AG08395 (cell line): ENCODE measurements at places on chromosomes 2 and 18.

DNA sequence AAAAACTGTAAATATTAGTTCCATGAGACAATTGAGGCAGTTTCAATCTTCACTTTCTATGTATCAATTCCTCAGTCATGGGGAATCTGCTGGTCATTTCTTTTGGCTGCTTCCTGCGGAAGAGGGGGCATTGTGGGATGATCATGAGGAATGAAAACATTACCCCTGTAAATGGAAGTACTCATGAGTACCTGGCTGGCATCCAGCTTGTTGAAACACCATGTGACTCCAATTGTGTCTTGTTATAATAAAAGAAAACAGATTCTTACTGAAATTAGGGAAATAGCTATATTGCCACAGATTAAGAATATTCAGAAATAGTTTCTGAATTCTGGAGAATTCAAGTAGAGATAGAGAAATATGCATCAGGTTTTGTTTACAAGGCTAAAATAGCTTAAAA is 41.6 kb upstream of the GPR39 start:
- no peak for DNase-seq

GRCh38 chr18:33729556-33729955 is 151.5 kb downstream of the ASXL3 start:
- no peak for DNase-seq

DNA sequence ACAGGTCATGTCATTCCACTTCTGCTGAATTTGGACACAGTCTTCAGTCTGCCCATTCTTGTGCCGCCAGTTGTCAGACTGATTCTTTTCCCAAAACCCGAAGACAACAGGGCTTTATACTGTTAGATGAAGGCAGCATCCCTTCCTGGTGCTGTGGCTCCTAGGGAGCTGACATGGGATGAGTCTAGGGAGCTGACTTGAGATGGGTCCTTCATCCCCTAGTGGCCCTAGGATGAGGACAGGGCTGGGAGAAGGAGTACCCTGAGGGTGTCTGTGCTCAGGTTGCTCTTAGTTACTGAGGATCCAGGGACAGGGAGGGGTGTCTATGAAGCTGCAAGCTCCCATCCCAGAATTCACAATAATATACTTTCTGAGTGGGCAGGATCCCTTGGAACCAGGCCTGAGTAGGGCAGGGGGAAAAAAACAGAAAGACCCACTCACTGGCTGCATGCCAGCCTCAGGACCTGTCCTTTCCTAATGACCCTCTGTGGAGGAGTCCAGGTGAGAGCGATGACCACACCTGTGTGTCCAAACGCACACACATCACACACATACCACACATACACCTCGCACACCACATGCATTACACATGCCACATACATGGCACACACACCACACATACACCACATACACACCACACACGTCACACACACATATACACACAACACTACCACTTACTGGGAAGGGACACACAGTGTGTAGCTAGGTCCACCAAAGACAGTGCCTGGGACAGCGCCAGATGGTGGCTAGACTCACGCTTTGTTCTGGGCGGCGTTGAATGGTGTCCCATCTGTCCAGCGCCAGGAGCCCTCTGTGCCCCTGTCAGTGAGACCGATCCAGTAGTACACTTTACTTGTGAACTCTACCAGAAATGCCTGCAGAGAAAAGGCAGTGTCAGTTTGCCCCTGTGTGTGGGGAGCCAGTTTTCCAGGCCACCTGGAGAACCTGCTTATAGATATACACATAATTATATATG is 11.1 kb downstream of the CLEC4F start:
- DNase-seq, result no peak

- no peak for DNase-seq
Observed at GRCh38 chr2:227908266-227909054, 37.0 kb downstream of the DAW1 start.

DNA sequence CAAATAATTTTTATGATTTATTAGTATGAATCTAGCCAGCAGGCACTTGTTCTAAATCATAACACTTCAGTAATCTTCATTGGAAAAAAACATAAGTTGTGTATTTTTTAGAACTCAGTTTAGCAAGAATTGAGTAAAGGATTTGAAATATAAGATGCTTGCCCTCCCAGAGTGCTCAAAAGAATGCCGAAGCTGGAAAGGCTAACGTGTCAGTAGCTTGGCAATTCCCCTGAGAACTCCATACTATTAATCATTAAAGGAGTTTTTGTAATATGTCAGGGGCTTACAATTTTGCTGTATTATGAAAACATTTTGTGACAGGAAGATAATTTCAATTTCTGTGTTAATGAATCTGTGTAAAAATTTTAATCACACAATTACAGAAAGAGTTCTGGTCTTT is 122.7 kb downstream of the GULP1 start:
- no peak for DNase-seq

GRCh38 chr2:191625446-191625845 is 52.5 kb upstream of the NABP1 start:
- DNase-seq, result no peak

DNA sequence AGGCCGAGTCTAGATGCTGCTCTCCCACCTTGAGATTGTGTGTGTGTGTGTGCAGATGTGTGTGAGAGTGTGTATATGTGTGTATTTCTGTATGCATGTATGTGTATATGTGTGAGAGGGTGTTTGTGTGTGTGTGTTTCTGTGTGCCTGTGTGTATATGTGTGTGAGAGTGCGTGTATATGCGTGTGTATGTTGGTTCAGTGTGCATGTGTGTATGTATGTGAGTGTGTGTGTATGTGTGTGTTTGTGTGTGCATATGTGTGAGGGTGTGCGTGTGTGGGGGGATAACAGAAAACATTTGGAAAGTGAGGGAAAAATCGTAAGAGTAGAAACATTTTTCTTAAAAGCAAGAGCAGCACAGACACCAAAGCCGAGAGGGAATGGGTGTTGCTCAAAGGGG is 309.1 kb downstream of the NDUFA10 start:
- no peak for DNase-seq

DNA sequence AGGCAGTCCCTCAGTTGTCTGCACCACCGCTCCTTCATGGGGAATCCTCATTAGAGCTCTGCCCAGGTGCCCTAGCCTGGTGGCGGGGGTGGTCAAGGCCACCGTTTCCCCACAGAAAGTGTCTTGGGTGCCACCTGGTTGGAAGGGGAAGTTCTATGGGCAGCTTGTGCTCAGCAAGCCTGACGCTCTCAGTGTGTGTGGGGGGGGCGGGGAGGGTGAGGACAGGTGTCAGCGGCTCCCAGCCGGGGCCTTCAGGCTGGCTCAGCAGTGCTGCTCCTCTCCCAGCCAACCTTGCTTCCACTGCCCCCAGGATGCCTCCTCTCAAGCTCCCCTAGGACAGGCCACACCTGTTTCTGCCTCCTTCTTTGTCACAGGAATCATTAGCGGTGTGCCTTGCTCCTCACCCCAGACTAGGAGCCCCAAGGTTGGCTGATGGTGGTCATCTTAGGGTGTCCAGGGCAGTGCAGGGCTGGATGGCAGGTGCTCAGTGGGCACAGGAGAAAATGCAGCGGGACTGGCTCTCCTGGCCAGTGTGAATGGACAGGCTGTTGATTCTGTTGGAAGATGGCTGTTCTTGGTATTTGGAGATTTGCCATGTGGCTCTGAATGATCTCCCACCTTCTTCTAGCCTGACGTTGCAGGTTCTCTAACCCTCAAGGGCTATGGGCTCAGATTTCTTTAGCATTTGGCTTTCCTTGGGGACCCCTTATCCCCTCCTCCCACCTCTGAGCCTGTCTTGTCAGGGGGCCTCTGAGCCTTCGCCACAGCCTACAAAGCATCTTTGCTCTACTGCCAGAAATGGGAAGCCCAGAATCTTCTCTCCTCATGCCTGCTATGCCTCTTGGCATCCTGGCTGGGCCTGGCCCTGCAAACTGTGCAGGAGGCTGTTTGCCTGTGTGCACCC is 185.8 kb upstream of the HS6ST1 start:
- no peak for DNase-seq

- no peak for DNase-seq
Observed at GRCh38 chr18:34649080-34649479, 61.0 kb upstream of the DTNA start.

DNA sequence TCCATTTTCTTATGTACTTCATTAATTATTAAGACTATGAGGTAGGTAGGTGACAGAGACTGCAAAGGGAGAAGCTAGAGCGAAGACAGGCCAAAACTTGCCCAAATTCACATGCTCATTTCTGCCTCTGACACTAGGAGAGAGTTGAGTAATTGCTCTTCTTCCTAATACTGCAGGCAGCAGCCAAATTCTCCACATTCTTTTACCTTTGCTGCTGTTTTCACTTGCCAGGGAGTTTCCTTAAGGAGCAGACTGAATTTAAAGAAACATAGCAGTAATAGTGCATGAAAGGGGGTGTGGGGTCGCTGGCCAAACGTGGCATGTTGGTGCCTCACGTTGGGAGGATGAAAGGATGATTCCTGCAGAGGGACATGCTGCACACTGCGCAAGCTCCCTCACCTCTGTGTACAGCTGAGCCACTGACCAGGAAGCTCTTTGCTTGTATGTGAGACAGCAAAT is 12.3 kb downstream of the CRIM1 start:
- DNase-seq, result no peak

DNA sequence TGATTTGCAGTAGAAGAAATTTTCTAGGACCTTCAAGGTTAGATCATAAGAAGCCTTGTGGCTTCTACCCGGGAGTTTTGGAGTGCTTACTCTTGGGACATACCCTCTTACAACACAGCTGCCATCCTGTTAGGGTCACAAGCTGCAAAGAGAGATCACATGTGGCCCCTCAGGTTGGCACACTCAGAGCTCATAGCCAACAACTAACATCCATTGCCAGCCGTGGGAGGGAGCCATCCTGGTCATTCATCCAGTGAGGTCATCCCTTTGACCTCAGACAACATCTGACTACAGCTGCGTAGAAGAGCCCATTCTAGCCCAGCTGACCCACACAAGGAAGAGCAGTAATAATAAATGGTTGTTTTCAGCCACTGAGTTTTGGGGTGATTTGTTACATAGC is 76.9 kb upstream of the NABP1 start:
- no peak for DNase-seq

- peak; percentile 44 for DNase-seq
Observed at GRCh38 chr2:224925810-224926100, 116.5 kb downstream of the DOCK10 start.

- no peak for DNase-seq
Observed at GRCh38 chr2:112625474-112626114, 20.1 kb upstream of the SLC20A1 start.

- no peak for DNase-seq
Observed at GRCh38 chr18:59631583-59632181, 65.5 kb downstream of the CCBE1 start.

DNA sequence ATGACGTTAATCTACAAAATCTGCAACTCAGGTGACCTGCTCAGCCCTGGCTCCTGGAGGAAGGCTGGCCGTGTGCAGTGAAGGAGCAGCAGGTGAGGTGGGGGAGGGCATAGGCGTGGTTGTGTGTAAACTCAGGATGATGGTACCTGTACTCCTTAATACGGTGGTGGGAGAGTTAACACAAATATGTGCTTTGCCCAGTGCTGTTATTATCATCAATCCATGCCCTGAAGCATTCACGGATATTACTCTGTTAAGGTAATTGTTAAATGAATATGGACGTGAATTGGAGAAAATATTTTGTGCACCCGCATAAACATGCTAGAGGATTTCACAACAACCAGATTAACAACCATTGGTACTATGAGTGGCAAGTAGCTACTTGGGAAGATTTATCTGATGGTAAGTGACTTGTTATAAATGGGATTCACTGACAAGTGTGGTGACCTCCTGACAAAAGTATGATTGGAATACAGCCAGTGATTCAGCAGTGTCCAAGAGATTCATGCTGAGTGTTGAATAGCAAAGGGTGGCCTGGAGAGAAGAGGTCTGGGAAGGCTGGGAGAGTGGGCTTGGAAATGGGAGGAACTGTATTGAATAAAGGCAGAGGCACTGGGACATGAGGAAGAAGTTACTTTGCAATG is 194.1 kb downstream of the TPGS2 start:
- DNase-seq, result no peak

GRCh38 chr2:146869328-146869727 is 975.5 kb upstream of the ACVR2A start:
- no peak for DNase-seq

- no peak for DNase-seq
Observed at GRCh38 chr18:74436158-74436769, 20.8 kb downstream of the DIPK1C start.

- DNase-seq, result no peak
Observed at GRCh38 chr2:222982909-222983265, 69.1 kb upstream of the KCNE4 start.

DNA sequence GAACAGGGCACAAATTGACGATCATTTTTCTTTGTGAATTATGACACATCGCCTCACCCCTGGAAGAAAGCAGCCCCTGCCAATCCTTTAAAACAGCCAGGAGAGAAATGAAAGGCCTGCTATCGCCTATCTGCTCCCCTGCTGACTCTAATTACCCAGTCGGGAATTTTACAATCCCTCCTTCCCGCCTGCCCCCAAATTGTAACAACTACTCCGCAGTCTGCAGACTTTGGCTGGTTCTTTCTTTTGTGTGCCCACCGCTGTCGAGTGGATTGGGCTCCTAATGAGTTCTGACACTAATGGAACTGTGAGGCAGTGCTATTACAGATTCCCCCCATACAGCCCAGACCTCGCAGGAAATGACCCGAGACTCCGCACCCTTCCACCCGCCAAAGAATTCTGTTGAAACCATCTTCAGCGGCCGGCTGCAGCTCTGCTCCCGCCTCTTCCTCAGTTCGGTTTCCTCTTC is 281.2 kb upstream of the PARD3B start:
- no peak for DNase-seq

GRCh38 chr2:43082111-43082894 is 144.1 kb downstream of the ZFP36L2 start:
- DNase-seq, result peak; percentile 67

DNA sequence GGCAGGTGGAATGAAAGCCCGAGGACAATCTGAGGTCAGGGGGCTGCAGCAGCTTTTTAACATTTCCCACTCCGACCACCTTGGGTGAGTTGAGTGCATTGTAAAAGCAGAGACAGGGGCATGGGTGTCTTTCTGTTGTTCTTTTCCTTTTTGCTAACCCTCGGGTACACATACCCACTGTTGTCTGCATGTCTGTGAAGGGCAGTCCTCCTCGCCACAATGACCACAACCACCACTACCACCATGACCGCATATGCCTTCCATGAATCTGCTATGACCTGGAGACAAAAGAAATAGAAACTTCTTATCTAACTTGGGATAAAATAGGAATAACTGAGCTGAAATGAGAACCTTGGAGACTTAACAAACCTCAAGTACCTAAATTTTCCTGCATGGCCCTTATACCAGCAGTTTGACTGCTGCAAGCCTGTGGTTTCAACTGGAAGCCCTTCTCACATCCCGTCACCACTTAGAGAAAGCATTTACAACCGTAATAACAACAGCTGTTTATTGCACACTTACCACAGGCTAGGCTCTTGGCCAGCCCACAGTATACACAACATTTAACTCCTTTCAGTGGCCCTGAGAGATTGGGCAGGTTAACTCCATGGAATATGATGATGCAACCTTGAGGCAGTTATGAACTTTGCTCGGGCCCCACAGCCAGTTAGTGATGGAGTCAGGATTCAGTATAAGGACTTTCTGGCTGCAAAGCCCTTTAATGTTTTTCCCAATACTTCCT is 80.3 kb downstream of the GYPC start:
- DNase-seq, result no peak

- no peak for DNase-seq
Observed at GRCh38 chr2:231926761-231927565, 767 bp upstream of the NPPC start.
